NCI-H1092 treated with DMSO at 0.1 percent for 48 hours (cell line): ENCODE measurements at places on chromosomes 11 and 22.

DNA sequence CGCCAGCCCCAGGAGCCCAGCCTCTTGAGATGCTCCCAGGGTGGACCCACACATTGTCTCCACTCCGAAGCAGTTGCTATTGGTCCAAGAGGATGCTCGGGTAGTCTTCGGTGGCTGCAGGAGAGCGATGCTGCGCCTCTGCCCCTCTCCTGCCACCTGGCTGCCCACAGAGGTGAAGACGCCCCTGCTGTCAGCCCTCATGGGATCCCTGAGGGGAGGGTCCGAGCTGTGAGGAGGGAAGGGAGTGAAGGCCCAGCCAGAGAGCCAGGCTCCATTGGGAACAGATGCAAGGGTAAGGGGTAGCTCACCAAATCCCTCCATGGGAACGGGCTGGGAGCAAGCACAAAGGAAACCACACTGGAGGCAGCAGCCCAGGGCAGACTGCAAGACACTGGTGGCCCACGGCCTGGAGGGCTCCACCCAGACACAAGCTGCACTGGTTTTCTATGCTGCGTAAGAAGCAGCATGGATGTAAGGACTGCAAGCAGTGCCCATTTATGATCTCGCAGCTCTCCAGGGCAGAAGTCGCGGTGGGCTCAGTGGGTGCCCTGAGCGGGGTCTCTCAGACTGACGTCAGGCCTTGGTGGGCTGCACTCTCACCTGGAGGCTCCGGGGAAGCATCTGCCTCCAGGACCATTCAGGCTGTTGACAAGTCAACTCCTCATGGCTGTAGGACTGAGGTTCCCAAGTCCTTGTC, 15.7 kb downstream of the TSPAN32 start:
- no peak for DNase-seq

DNA sequence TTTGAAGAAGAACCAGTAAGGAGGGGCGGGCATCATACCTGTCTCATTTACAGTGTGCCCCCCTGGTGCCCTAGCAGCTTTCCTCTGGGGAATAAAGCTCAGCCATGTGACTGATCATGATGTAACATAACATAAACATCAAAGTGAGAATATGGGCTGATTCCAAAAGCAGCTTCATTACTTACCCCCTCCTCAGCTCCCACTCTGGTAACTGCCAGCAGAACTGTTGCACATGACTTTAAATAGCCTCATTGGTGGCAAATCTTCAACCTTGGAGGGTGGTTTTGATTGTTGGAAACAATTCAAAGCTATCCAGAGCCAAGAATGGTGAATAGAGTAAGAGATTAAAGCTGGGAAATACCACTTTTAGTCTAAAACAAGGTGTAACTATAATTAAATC, 384.6 kb downstream of the BUD13 start:
- peak; percentile 99 for DNase-seq

GRCh38 chr11:66568124-66568916, at the start of gene CTSF:
TSS of gene CTSF (minus strand) at chr11:66568606. CDS start at chr11:66568486, 120 bp downstream.
- peak; percentile 86 for DNase-seq

GRCh38 chr11:72642043-72642883, 32.0 kb downstream of the PDE2A start:
- DNase-seq = no peak

- no peak for DNase-seq
Observed at GRCh38 chr11:57812634-57813033, 51.0 kb downstream of the CTNND1 start.

DNA sequence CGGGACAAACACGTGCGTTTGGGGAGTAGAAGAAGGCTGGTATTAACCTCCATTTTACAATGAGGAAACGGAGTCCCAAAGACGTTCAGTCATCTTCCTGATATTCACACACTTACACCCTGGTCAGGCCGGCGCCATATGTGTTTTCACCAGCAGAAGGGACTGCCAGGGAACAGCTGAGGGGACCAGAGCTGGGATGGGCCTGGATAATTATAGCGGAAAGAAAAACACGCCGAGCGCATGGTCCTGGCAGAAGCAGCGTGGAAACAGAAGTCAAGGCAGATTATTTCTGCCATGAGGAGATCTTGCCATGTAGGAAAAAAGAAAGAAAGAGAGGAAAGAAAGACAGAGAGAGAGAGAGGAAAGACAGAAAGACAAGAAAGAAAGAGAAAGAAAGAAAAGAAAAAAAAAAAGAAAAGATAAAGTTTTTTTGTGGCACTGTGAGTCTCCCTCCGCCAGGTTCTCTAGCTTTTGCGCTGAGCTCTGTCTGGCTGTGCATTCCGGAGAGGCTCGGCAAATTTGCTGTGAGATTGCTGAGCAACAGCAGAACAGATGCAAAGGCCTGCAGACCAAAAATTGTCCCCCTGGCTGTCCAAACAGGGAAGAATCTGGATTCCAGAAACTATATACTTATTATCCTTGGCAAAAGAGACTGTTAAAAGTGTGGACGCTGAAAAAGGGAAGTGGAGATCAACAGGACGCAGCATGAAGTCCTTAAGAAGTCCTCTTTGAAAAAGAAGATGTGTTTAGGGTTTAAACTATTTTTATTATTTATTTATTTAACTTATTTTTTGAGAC, 1.3 kb upstream of the UCP2 start:
- peak; percentile 63 for DNase-seq

DNA sequence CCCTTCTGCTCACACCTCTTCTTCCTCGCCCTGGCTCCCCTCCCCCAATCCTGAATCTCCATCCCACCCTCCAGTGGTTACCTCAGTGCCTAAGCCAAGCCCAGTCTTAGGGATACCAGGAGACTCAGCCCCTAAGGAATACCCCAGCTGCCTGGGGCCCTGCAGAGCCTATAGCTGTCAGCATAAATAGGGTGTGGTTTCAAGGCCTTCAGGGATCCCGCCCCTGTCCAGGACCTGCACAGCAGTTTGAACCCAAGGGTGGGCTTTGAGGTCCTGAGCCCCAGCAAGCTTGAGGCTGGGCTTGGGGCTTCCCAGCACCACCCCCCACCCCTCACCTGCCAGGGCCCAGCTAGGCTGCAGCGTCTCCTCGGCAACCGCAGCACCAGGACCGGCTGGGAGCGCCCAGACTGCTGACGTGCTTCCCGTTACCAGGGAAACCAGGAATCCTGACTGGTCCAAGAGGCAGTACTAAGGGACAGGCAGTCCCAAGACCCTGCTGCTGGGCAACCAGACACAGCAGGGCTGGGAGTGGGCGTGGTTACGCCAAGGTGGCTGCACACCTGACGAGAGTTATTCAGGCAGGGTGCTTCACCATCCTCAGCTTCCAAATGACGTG, 13.7 kb downstream of the APBB1 start:
- DNase-seq = no peak

- no peak for DNase-seq
Observed at GRCh38 chr11:59221441-59221840, 8.7 kb upstream of the MPEG1 start.

DNA sequence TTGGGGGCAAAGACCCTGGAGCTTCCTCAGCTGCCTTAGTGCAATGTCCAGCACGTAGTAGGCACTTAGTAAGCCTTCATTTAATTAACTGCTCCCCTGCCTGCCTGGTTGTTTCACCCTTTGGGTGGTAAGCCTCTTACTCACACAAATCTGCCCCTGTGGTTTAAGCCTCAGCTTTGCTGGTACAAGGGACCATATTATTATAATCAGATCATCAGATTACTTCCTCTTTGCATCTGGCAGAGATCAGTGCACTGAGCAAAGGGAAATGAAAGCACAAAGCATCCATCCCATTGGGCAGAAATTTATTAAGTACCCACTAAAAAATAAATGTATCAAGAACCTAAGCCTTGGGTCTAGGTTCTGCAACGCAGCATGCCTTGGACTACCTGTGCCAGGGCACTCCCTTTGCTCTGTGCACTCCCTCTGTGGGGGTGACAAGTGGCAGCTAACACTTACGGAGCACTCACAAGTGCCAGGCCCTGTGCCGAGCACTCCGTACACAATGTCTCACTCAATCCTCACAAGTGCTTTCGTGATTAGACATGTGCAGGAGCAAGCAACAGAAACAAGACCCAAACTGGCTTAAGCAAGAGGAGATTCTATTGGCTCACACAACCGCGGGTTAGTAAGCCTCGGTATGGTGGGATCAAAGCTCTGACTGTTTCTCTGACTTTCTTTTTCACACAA, 34.9 kb upstream of the DAGLA start:
- no peak for DNase-seq

DNA sequence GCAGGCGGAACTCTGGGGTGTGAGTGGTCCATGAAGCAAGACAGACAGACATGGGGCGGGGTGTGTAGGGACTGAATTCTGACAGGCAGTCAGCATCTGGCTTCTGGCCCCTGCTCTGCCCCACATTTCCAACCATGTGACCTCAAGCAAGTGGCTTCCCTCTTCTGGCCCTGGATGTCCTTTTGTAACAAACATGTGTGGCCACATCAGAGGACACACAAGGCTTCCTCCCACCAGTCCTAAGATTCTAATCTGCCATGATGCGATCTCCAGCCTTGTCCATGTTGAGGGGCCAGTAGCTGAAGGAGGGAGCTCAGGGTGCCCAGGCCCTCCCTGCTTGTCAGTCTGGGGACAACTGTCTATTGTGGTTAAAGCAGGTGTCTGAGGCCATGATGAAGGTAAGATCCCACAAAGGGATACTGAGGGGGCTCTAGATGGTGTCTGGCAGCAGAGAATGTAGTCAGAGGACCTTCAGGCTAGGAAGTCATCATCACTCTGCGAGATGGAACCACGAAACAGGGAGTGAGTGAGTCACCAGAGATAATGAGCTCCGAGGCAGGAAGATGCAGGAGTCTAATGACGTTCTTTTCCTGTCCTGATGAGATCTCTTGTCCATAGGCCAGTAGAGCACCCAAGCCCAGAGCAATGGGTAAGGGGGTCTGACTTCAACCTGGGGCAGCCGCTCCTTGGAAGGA, 27.4 kb downstream of the DRD2 start:
- DNase-seq = no peak
